ENCODE measurements at places on chromosomes 11 and 22.

DNA sequence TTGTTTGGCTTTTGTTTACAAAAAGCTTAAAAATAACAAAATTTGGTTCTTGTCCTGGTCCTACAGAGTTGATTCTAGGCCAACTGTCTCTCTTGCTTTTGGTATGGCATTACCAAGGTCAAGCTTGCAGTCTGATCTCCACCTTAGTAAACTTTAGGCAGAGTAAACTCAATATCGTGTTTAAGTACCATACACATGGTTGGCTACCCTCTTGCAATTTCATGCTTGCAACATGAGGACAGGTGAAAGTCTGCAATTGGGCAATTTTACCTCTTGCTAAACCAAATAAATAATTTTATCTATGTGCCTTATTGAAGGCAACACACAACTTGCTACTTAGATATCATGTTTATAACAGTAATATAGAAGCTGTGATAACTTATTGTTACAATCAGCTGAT, 125.1 kb downstream of the ARHGAP20 start:
- DNase-seq, result no peak

DNA sequence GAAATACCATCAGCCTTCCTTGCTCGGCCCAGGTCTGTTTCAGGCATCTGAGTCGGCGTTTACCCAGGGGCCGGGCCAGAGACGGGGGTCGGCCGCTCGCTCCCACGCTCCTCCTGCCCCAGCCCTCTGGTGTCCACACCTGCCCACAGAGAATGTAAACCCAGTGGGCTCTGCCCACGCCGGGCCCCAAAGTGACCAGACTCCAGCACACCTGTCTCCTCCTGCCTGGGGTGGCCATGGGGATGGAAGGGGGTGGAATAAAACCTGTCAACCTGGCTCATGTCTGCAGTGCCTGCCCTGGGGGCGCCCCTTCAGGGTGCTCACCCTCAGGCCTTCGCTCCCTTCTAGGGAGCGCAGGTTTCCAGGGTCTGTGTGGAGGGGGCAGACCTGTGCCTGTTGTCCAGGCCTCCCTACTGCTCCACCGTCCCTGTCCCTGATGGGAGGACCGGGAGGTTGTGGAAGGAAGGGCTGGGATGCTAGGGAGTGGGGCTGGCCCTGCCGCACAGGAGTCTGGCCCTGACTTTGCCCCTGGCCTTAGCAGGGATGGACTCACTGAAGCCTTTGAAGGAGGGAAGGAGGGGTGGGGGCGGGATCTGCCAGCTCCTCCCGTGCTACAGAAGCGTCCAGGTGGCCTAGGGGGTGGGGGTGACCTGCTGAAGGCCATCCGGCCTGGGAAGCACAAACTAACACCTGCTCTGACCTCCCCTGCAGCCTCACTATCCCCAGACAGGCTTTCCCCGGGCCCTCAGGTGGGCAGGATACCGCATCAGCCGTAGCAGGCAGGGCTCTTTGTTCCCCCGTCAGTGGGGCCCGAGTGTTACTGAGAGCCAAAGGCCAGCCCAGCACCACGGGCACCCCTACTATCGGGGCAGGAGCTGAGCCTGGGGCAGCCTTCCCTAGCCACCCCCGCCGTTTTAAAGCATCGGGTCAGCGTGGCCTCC, 14.7 kb upstream of the ARHGAP8 start:
- DNase-seq, result no peak

DNA sequence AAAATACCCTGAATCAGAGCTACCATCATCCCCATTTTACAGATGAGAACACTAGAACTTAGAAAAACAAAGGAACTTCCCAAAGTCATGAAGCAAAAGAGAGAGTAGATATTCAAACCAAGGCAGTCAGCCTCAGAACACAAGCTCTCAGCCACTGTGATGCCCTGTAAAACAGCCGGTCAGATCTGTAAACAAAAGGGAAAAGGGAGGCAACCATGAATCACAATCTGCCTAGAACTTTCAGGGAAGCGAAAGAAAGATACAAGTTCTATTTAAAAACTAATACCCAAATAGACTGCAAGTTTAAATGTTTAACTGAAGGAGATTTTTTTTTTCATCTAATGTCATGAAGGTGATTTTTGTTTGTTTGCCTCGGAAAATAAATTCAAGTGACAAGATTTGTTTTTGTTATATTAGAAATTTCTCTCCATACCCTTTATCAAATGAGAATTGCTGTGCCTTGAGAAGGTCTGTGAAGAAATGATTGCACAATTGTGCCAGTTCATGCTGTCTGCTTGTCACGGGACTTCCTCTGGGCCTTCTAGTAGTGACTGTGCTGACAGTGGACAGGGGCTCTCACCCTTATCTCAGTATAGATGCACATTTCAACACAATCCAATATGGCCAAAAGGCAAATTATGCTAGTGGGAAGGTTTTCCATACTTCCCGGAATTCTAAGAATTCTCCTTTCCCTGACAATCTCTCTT, 11.7 kb downstream of the SAA1 start:
- no peak for DNase-seq

DNA sequence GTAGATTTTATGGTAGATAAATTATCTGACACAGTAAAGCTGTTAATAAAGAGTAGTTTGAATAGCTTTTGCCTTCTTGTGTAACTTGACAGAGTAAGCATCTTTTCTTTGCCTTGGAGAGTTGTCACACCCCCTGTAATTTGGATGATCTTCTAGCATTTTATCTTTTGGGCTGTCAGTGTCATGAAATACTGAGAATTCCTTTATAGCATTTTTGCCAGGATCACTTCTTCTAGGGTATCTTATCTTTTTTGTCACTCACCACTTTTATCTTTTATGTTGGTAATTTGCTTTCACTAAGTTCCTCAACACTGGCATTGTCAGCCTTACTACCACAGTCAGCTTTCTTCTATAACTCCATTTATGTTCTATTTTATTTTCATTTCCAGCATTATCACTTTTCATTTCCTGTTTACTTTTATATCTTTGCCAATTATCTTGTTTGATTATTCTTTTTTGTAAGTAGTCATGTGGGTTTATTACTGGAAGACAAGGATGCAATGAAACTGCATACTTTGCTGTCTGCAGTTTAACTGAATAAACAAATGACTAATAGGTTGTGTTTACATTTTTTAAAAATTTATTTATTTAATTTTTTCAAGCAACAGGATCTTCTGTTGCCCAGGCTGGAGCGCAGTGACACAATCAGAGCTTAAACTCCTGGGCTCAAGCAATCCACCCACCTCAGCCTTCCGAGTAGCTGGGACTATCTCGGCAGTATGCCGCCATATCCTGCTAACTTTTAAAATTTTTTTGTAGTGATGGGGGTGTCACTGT, 28.1 kb upstream of the ACAT1 start:
- no peak for DNase-seq

DNA sequence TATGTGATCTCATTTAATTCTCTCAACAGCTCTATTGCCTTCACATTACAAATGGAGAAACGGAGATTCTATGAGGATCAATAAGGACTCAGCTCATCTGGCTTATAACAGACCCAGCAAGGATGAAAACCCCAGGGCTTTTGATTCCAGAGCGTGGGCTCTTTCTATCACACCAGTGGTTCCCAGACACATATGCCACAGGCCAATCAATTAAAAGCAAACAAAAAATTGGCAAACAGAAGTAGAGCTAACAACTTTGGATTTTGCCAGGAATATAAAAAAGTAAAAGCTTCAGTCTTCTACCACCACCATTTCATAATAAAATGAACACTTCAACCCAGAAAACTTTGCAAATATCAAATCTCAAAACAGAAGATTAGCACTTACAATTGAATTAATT, 71.1 kb upstream of the FAT3 start:
- DNase-seq, result no peak

DNA sequence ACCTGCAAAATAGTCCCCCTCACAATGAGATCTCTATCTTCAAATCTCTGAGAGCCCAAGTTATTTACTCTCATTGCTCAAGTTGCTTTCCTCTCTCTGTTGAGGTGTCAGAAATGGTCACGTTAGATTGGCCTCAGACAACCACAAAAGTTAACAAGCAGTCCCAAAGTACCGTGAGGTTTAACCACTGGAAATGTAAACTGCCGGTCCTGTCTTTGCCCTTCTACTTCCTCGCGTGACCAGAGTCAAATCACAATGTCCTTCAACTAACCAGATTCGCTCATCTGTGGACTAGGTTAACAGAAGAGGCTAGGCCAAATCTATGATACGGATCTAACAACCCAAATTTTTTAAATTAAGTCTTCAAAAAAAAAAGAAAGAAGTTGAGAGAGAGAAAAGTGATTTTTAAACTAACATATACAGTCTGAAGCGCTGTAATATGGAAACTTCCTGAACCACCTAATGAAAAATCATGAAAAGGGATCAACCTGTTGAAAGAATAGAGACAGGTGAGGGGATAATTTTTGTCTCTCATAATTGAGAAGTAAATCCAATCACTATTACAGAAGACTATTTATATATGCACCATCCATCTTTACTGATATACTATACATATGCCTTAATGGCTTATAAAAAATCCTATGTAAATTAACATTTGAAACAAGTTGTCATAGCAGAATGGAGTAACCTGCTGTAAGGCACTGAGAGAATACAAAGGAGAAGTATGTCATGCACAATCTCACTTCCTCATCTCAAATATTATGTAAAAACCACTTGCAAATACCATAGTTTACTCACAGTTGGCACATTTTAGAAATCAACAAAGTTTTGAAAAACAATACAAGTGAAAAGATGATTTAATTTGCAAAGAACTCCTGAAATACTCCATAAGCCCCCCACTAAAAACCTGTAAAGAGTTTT, 3.3 kb upstream of the JAML start:
- no peak for DNase-seq

GRCh38 chr11:19832086-19832750, 119.6 kb downstream of the NAV2 start:
- DNase-seq, result no peak

DNA sequence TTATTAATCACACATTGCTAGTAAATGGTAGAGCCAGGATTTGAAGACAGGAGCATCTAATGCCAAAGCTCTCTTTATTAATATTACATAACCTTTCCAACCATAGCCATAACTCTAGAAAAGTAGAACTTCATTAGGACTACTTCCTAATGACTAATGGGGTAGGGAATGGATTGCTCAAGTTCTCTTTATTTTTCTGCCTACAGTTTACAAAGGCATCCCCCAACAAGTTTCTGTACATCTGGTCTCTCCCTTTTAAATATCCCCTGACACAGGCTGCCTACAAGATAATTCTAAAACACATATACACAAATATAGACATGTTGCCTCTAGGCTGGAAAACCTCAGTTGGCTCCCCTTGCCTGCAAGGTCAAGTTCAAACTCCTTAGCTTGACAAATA, 534.9 kb downstream of the SOX6 start:
- no peak for DNase-seq

- DNase-seq, result no peak
These were observed 28.1 kb upstream of the KLHL35 start for GRCh38 chr11:75461151-75461550.

DNA sequence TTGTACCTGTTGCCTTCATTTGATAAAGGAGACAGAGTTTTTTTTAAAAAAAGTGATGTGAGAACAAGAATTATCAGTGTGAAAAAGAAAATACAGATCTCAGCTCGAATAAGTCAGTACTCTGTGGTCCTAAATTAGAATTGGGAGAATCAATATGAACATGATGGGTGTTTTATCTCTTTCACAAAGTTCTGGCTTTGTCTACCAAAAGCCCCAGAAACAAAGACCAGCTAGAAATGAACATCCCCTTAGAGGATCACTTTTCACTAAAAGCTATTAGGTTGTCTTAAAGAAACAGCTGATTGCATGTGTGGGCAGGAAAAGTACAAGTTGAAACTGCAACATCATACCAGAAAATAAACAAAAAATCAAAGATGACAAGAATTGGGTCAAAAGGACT, 8.4 kb upstream of the ST14 start:
- no peak for DNase-seq

GRCh38 chr11:96664110-96664509, 274.3 kb downstream of the JRKL start:
- DNase-seq, result no peak

GRCh38 chr11:115263799-115264656, 240.2 kb downstream of the CADM1 start:
- no peak for DNase-seq

- no peak for DNase-seq
These were observed 29.6 kb upstream of the FJX1 start for GRCh38 chr11:35588627-35589026.

- DNase-seq, result no peak
These were observed 22.6 kb downstream of the MOV10L1 start for GRCh38 chr22:50112151-50113118.

- DNase-seq, result no peak
These were observed 6.2 kb downstream of the PDGFB start for GRCh38 chr22:39238561-39238960.

DNA sequence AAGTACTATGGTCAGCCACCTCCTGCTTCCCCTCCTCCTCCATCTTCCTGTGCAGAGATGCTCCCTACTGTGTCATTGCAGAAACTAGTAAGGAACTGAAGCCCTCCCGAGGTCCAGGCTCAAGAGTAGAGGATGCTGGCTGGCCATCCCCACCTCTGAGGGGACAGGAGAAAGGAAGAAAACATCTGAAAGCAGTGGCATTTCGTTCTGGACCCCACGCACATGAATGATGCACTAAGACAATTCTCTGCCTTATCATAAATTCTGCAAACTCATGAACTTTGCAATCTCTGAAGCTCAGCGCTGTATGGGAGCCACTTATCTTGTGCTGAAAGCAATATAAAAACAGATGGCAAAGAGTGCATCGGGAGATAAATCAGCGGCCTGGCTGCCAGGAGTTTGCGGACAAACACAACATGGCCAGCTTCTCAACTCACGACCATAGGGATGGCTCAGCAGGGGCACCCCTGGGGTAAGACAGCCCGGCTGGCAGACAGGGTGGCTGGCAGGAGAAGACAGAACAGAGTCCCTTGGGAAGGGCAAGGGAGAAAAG, 306.4 kb downstream of the NXPE2 start:
- no peak for DNase-seq

DNA sequence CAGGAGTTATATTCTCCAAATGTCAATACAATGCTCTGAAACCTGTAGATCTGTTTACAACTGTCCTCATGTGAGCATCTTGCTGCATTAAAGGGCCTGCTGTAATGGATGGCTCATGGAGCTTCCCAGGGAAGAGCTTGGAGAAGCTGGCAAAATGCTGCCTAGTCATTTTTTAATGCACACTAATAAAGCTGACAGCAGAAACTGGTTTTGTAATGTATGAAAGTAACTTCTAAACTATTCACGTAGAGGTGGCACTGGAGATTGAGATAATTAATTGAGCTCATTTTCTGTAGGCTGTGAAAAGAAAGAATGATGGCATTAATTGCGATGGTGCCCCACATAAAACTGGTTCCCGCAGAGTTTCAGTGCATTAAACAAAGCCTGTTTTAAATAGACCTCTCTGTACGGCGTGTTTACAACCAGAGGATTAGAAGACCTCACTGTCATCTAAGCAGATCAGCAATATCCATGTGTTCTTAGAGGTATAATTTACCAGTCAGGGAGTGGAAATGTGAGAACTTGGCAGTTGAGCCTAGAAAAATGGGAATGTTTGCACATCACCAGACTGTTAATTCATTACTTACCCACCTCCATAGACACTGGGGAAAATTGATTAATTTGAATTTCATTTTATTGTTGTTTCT, 16.0 kb downstream of the POLA2 start:
- no peak for DNase-seq

GRCh38 chr11:10658621-10659338, 34.8 kb downstream of the IRAG1 start:
- DNase-seq, result no peak

All from T-helper 22 cell (primary cell).